Jurkat, Clone E6-1 (cell line): ENCODE measurements at places on chromosomes 1 and 21.

DNA sequence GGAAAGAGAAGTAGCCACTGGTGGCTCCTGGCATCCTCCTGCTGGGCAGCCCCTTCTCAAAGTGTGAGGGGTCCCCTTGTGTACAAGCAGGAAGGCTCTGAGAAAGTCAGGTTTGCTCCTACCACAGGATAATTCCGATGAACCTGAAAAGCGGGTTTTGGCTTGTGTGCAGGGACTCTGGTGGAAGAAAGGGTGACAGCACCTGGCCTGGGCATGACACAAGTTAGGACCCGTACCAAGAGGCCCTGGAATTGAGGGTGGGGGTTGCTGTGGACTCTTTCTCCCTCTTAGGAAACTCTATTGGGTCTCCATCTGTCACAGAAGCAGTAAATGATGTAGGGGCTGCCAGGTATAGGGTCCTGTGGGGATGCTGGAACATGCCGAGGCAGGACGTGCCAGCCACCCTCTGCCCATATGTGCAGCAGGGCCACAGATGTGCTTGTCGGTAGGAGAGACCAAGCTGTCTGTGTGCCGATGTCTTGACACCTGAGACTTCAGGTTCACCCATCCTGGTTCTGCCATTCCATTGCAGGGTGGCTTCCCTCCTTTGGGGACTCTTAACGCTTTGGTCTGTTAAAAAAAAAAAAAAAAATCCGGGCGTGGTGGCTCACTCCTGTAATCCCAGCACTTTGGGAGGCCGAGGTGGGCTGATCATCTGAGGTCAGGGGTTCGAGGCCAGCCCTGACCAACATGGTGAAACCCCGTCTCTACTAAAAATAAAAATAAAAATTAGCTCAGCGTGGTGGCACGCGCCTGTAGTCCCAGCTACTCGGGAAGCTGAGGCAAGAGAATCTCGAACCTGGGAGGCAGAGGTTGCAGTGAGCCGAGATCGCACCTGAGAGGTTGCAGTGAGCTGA lies 9.8 kb downstream of the C1orf35 start:
- no peak for DNase-seq

DNA sequence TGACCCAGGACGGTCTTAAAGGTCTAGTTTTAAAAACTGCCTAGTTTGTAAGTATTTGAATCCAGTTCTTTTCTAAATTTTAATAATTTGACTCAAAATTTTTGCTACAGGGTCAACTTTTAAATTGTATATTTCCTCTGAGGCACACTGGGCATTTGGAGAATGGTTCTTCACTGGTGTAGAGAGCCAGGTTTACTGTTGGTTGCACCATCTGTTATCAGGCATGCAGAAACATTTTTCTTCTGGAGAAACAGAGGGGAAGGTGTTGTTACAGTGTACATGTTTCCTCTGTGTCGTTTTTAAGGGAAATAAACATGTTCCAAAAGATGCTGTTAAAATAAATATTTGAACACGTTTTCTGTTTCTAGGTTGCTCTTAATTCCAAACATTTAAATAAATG lies 39.0 kb upstream of the RWDD3 start:
- DNase-seq: no peak

GRCh38 chr1:213303286-213303685 lies 252.2 kb downstream of the RPS6KC1 start:
- DNase-seq: no peak

DNA sequence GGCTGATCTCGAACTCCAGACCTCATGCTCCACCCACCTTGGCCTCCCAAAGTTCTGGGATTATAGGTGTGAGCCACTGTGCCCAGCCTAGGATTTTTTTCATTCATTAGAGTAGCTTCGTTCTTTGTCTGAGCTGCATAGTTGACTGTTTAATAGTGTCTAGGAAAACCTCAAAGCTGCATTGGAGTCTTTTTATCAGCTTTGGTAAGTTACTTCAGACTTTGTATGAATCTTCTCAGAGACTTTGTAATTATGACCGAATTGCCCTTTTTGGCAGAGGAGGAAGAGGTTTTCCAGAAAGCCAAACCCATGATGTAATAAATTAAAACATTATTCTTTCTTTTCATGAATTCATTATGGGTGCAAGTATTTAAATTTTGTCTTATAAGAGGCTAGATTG lies 5.1 kb downstream of the DNAJB4 start:
- no peak for DNase-seq

DNA sequence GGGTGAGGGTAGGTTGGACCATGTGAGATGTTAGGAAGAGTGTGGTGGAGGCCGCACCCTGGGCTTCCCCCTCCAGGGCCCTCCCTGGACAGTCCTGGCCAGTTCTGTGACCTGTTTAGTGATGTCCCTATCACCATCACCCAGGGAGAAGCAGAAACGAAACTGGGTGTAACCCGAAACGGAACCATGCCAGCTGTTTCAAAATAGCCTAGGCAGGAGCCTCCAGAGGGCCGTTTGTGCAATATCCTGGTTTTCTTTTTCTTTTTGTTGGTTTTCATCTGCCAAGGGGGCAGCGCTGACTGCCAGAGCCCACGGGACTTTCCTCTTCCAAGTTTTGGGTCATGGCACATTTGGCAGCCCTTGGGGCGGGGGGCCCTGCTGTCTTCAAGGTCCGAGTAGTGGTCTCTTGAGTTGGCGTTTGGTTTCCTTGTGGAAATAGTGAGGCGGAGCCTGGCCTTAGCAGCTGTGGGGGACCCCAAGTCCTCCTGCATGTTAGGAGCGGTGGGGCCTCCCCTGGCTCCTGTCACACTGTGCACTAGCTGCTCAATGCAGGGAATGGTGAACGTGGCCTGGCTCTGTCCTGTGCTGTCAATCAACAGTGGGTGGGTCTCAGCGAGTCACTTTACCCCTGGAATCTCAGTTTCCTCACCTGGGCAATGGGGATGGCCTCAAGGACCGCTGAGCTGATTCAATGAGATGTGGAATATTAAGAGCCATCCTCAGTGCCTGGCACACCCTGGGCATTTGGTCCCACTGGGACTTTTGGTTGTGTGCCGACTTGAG lies 90.7 kb downstream of the ARHGEF10L start:
- no peak for DNase-seq

GRCh38 chr1:227880342-227880924 lies 65.0 kb downstream of the PRSS38 start:
- DNase-seq: no peak

DNA sequence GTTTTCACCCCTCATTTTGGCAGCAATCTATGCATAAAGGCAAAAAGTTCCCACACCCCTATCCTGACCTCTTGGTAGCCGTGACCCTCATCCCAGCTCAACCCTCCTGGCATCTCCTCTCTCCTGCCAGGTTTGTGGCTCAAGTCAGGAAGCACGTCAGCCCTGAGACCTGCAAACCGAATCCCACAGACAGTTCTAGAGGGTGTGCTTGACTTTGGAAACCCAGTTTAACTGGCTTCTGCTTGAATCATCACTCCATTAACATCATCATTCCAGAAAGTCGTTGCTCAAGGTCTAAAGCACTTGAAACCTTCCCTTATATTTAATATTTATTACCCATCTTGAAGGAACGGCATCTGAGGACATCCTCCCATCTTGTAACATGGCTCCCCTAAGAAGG lies 133.4 kb upstream of the ERG start:
- no peak for DNase-seq

GRCh38 chr1:43576521-43576920 lies 45.8 kb downstream of the PTPRF start:
- no peak for DNase-seq
